ENCODE measurements at places on chromosomes 3 and 15.

DNA sequence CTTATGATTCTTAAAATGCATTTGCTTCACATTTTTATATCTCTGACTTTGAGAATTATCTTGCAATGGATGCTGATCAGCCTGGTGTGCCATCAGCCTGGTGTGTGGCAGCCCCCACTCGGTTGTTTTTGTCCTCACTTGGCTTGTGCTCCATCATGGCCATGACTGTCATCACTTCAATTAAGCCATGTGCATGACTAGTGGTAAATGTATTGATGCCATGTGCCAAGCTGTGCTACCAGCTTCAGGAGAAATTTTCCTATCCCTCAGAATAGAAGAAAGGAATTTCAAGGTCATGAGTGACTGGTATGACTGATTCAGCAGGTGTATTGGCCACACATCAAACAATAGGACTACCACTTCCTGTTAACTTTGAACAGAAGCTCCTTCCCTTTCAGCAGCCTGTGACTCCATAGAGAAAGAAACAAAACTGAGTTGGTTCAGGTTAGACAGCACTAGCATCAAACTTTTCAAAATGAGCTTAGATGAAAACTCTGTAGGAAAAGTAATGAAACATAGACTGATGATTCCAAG lies 251.7 kb downstream of the GRM7 start:
- no peak for DNase-seq

- DNase-seq: no peak
These were observed 75.2 kb downstream of the GADL1 start for GRCh38 chr3:30819067-30819798.

- DNase-seq: no peak
These were observed 322.3 kb downstream of the GBE1 start for GRCh38 chr3:81439108-81439507.

DNA sequence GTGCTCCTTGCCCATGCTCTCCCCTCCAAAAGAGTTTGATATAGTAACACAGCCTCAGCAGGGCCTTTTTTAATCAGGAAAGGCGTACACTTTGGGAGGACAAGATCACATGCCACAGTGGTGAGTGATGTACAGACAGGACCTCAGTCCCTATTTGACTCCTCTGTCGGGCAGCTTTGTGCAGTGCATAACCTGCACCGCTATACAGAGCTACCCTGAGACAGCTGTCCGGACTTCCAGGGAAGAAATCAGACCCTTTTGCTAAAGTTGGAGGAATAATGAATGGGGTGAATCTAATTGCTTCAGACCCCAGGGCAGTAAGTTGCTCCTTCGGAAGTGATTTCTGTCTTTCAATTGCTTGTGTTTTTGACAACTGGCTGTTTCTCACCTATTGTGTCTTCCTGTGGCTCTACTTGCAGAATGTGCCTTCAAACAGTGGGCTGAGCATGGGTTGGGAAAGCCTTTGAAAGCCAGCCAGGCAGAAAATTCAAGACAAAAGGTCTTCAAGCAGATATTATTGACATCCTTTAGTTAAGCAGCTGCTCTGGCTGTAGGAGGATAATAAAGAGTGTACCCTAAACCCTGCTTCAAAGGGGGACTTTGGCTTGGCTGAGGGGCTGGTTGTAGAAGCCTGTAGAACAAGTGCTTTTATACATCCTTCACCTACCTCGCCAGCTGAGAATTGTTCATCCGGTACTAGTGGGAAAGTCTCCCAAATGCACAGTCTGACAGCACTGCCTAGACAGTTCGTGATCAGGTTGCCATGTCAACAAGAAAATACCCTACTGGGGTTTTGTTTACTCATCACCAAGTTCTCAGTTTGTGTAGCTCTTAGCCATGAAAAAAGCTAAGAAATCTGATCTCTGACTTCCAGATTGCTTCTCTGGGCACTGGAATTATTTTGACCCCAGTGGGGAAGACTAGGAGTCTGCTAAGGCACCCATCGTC lies 35.1 kb downstream of the SNTN start:
- no peak for DNase-seq

DNA sequence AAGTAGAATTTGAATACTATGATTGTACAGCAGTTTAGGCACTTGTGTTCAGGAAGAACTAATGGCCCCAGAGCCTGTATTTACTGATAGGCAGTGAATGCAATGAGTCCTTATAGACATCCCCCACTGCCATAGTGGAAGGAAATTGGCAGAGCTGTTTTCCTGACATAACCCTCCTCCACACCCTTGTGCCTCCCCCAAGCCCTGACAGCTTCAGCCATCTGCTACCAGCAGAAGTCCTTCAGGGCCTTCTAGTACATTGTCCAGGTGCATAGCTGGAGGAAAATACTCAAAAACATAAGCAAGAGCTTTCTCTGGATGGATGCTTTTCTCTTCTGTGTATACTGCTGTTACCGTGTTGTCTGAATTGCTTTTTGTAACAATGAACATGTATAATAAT lies 20.6 kb downstream of the ARHGAP31 start:
- DNase-seq: no peak

DNA sequence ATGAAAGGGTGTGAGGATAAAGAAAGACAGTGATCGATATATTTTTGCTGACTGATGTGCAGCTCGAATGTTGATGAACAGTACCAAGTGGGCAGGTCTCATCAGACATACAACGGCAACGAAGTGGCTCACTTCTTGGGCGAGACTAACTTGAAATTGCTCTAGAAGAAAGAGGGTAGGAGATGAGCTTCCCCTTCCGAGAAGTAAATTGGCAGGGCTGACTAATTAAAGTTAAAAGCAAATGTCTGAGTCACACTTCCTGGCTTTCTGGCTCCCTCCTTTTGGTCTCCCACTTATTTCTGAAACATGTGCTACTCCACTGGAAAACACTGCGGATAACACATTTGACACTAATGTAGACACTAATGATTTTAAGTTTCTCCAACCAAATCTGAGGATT lies 228.3 kb downstream of the ABHD5 start:
- no peak for DNase-seq

DNA sequence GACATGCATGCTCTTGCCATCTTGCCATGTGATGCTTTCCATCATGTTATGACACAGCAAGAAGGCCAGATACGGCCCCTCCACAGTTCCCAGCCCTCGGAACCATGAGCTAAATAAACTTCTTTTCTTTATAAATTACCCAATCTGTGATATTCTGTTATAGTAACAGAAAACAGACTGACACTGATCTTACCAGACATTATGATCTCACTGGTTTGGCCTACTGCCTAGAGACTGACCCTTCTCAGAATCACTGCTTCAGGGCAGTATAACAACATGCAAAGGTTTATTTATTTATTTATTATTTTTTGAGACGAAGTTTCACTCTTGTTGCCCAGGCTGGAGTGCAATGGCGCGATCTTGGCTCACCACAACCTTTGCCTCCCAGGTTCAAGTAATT lies 14.0 kb downstream of the ZNF619 start:
- no peak for DNase-seq

- no peak for DNase-seq
These were observed 1.8 kb downstream of the RPS27L start for GRCh38 chr15:63155486-63155885.

DNA sequence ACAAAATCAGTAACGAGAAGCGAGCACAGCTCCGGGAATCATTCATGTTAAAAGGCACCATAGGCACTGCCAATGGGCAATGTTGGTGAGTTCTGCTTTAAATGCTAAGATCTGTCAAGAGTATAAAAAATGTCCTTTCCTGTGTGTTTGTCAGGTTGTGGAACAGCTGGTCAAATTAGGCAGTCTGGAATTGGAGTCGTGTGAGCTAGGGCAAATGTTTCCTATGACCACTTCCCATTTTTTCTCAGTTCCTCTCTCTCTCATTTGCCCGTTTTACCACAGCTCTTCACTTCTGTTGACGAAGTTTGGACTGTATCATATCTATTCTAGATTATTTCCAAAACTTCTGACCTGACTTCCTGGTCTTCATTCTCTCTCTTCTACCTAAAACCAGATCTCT lies 60.8 kb upstream of the GOLIM4 start:
- DNase-seq: no peak

DNA sequence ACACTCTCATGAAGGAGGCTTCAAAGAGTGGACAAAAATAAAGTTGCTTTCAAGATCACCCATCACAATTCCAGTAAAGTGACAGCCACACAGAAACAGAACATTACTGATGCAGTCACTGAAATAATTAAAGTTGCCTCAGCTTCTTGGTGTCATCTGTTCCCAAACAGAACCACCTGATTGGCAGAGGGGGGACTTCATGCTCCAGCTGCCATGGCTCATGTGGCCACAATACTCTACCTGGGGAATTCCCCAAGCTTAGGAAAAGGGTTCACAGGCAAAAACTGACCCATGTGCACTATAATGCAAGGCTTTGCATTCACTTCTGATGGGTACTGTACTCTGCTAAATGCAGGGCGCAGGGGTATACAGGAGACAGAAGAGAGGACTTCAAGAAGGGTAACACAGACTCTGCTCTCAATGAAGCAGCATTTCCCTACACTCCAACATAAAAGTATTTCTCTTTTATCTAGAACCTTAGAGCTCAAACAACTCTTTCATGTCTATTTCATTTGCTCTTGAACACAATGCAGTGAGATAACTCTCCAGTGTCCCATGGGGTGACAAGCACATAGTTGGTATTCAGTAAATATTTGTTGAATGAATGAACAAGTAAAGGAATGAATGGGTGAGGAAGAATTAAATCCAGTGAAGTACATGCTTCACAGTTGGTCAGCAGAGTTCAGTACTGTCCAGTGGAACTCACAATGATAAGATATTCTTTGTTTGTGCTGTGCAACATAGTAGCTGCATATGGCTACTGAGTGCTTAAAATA lies 8.6 kb upstream of the CTNNB1 start:
- no peak for DNase-seq

DNA sequence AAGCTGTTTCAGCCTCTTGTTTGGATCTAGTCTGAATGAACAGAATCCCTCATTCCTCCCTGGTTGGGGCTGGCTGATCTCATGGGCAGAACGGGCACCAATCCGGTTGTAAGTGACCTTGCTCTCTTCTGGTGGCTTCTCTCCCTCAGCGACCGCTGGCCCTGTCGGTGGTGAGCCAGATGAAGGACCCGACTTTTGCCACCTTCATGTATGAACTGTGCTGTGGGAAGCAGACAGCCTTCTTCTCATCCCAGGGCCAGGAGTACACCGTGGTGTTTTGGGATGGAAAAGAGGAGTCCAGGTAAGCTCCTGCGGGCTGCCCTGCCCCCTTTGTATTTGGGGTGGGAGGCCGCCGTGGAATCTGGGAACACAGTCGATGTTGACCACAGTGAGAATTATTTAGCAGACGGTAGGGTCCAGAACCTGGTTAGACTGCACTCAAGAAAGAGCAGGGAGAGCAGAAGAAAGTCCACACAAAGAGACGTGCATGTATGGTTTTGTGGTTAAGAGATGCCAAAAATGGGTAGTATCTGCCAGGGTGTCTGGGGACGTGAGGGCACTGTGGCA lies 138.8 kb downstream of the LRRK1 start:
- no peak for DNase-seq

- DNase-seq: no peak
These were observed 4.7 kb upstream of the TBC1D2B start for GRCh38 chr15:78082106-78082742.

GRCh38 chr15:70334286-70334685 lies 236.6 kb upstream of the TLE3 start:
- DNase-seq: no peak

GRCh38 chr15:42413920-42414319 lies 54.6 kb downstream of the CAPN3 start:
- DNase-seq: no peak

DNA sequence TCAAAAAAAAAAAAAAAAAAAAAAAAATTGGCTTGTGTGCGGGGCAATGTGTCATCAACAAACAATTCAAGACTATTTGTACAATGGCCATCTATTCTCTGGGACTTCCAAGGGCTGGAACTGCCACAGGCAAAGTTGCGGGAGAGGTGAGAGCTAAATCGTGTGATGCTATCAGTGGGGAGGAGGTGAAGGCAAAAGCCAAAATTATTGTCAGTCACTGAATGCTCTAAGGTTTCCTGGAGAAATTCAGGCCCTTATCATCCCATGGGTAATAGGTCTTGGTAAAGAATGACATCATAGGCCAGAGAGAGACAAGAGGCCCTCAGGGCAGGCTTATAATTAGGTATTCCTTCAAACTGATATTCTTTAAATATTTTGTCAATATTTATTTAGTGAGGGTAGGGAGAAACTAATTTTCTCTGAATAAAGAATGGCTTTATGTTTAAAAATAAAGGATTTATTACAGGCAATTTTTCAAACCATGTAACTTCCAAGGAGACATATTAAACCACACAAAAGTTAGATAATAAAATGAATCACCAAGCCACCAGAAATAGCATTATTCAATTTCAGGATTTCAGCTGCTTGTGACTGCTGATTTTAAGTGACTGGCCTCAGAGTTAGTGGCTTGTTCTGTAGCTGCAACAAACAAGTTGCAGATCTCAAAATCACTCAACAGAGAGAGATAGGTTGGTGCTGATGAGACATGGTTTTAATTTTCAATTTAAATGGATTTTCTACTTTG lies 226.3 kb upstream of the MRPL3 start:
- no peak for DNase-seq

DNA sequence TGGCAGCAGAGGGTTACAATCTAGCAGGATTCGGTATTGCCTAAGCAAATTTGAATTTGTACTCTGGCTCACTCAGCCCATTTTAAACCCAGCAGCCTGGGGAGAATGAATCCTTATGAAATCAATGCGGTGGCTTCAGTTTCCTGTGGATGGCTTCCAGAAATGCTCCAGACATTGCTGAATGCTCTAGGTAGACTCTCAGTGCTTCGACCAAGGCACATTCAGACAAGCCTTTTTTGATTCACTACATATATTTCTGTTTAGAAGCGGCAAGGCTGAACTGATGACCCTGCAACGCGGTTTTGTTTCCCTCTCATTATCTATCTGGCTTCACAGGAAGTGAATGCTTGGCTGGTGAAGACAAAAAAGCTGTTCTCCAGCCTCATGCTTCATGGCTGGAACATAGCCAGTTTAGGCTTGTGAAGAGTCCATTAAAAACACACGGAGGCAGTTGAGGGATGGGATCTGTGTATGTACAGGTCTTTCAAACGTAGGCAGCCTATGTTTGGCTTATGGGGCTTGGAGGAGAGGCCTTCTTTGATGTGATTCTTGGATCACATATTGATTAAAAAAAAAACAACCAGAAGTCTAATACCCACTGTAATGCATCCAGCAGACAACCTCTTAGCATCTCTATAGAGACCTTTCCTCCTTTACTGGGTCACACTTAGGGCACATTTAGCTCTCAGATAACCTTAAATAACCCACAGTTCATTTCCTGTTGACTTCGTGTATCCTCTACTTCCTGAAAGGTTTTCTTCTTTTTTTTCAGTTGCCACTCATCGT lies 400.2 kb upstream of the TBL1XR1 start:
- DNase-seq: peak; percentile 51
